ENCODE measurements at places on chromosomes 16 and 17. TPM values are rescaled to one million over a fixed set of nuclear protein-coding genes. Genes with fewer than 3 reads are reported as not detected.

GRCh38 chr17:77125432-77125901, 15.3 kb upstream of the SEC14L1 start:
- no peak for DNase-seq

AOC2 gene
- total RNA-seq: 2.5 TPM

TBC1D3E gene
- total RNA-seq: not detected

CARD14 gene
- total RNA-seq: not detected

DNA sequence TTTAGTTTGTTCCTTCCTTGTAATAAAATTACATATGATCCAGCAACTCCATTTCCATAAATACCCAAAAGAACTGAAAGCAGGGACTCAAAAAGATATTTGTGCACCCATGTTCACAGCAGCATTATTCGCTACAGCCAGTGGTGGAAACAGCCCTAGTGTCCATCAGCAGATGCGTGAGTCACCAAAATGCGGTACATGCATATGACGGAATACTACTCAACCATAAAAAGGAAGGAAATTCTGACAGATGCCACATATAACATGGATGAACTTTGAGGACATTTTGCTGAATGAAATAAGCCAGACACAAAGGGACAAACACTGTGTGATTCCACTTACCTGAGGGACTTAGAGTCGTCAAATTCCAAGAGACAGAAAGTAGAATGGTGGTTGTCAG, 9.1 kb upstream of the SLC47A2 start:
- DNase-seq: no peak

ABCA5 gene
- total RNA-seq: 34.9 TPM

DNA sequence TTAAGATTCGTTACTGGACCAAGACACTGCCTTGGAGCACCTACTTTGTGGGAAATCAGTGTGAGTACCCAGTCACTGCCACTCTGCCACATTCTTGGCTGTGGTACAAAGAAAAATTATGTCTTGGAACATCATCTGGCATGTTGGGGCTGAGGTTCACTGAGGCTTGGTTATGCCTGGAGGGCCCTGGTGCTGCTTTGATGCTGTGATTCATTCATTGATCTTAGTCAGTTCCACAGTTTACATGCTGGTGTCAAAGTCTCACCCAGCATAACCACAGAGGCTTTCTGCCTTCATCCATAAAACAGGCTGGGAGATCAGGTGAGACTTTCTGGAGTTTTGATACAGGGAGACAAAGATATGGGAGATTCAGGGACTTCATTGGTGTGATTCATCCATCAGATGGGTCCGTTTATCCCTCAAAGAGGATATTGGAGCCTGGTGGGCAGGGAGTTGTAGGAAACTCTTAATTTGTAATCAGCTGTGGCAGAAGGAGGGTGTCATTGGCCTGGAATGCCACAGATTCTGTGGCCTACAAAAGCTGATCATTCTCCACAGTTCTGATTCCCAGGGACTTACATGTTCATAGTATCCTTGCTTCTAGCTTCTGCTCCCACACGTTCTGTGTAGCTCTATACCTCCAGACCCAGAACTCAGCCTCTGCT, 322.5 kb downstream of the PMP22 start:
- DNase-seq: no peak

DNA sequence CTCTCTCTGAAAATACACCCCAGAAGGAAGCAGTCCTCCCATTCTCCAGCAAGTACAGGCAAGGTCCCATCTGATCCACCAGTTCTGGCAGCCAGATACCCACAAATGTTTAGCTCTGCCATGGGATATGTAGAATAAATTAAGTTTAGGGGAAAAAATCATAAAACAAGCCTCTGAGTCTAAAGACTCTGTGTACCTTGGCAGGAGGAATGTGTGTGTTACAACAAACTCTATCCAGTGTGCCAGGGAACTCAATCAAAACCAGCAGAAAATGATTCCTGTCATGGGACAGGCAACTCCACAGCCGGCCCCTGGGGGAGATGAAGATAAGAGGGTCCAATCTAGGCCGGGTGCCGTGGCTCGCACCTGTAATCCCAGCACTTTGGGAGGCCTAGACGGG, 73.4 kb downstream of the MRM3 start:
- DNase-seq: no peak

ABCA9 gene
- 0.03 TPM for total RNA-seq

DNA sequence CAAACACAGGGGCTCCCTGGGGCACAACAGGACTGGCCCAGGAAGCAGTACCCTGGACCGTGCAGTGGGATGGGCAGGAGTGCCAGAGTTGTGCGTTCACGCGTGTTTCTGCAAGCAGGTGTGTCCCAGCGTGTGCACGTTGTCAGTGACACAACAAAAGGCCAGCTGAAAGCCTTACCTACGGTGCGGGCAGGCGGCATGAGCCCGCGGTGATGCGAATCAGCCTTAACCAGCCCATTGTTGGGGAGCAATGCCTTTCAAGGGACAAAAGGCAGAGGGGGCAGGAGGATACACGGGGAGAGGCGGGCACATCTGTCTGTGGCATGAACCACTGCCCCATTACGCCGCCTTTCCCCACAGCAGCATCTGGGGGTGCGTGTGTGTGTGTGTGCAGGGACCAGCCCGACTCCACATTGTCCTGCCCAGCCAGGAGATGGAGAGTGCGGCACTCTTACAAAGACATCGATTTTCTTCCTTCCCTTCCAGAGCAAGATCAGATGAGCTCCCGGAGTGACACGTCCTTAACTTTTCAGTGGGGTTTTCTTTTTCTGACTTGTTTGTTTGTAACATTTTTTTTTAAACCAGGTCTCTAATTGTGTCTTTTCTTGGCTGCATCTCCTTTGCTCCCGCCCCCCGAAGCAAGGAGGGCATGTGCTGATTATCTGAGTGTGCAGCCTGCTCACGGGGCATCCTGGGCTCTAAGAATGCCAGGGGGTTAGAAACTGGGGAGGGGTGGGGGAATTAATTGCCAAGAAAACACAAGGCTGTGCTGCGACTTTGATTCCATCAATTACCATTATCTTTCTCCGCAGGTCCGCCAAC, 158.1 kb downstream of the ZNF423 start:
- no peak for DNase-seq

EFNB3 gene
- total RNA-seq: not detected

MYO1C gene
- 21.0 TPM for total RNA-seq

CDRT15 gene
- not detected for total RNA-seq

GRCh38 chr17:73423806-73424205, 112.0 kb upstream of the CDC42EP4 start:
- no peak for DNase-seq

MYO15B gene
- 202 TPM for total RNA-seq

SULT1A4 gene
- 1.1 TPM for total RNA-seq

DNA sequence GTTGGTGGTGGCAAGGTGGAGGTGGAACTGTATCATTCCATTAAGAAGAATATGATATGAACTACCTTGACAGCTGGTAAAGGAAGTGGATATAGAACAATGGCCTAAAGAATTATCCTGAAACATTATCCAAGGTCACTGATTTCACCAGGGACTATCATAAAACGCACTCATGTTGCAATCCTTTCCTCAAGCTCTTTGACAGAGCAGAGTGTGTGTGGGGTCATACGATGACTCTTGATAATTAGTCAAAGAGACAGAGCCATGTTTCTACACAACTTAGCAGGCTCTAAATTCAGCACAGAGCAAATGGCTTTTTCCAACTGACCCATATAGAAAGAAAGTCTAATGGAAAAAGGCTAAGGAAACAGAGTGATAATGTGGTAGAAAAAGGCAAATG, 126.4 kb upstream of the ANKFN1 start:
- no peak for DNase-seq

GRCh38 chr17:61479493-61480413, 27.5 kb downstream of the TBX4 start:
- DNase-seq: no peak

DNA sequence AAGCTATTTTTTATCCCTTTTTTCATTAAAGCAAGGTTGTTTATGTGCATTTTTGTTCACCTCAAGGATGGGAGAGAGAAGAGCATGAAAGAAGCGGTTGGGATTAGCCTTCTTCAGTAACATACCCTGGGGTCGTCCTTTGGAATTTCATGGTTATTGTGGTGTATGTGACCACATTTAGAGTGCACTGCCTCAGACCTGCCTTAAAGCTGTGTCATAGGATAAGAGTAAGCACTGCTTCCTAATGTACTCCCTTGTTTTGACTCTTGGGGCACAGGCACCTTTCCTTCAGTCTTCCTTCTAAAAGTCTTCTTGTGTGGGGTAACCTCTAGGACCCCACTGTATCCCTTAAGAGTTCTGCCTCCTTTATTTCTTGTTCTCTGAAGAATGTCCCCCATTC, 28.9 kb downstream of the TNRC6A start:
- DNase-seq: no peak

DNA sequence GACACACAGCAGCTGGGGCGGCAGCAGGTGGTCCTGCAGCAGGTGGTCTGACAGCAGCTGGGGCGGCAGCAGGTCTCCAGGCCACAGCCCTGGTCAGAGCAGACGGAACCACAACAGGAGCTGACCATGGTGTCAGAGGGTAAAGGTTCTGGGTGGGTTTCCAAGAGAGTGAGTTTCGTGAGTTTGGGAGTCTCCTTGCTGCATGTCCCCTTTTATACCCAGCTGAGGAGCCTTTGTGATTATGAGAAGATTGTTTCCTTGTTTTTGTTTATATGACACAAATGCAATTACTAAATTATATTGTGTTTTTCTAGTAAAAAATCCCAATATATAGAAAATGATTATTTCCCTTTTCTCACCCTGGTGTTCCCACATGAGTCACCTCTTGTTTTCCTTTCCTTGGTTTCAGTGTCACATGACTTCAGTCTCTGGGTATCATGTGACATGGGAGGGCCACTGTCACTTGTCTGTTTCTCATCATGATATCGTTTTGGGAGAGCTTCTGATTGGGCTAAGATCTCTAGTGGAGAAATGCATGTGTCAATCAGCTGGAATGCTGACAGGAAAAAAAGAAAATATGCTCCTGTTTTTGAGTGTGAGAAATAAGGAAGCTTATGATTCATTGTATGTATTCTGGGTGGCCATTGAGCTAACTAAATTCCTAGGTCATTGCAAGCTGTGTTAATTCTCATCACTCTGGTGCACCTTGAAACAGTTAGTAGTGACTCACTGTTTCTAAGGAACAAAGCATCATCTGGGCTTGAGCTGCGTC, at the start of gene KRTAP4-6:
Gene KRTAP4-6, minus strand, starts transcription at position 185 of the 772 bp plus-strand sequence. Its CDS starts 57 bp downstream, at position 128.
- DNase-seq: no peak

DNA sequence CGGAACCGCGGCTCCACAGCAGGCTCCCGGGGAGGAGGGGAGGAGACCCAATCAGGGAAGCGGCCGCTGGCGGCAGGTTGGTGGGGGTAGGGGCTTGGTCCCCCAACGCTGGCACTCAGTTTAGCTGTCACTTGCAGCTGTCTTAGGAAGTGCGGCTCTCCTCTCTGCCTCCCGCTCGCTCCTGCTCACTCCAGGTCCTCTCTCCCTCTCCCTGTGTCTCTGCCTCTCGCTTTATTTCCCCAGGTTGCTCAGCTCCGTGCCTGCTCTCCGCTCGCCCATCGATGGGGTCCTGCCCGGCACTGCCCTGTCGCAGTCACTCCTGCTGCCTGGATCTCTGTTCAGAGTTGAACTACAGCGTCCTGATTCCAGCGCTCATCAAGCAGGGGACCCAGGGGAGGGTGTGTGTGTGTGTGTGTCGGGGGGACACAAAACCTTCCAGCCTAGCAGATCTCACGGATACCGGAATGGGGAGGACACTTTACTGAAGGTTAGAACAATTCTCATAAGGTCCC, 145.6 kb downstream of the ENGASE start:
- no peak for DNase-seq

NUDT16L1 gene
- 78.9 TPM for total RNA-seq

All from CD4-positive, alpha-beta T cell (primary cell).